ENCODE measurements at places on chromosomes 3 and 15. TPM values are rescaled to one million over a fixed set of nuclear protein-coding genes. Genes with fewer than 3 reads are reported as not detected.

GRCh38 chr15:76844096-76844495, 61.0 kb downstream of the SCAPER start:
- H3K4me3 ChIP-seq, result no peak overlapping the region
- no peaks in the 10 kb centered on the region for H3K4me1 ChIP-seq
- no peak for DNase-seq
- no peak overlapping the region for H3K27ac ChIP-seq
- no peaks in the 10 kb centered on the region for H3K27me3 ChIP-seq

Gene PIK3R4
- total RNA-seq, result 24.1 TPM

DNA sequence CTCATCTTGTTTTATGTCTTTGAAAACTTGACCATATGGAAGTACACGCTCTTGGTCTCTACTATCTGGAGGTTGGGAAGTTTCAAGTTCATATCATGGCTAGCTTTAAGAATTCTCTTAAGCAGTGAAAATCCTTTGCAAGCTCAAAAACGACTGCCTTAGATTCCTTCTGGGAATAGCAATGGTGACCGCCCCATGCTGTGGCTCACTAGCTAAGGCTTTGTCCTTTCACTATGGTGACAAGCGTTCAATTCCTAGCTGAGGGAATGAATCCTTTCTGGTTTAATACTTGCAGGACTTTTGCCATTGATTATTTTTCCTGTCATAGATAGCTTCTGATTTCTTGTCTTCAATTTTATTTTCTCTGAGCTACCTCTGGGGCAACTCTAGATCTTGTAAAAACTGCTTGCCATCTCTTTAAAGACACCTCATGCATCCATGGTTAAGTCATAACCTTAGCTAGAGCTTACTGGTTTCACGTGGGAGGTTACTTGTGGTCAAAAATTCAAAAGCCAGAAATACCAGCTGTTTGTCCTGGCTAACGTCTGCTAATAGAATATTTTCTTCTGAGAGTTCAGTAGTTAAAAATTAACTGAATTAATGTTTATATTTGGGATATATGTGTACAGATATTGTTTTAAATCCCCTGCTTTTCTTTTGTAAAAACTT, 673.4 kb upstream of the CBLB start:
- peaks cover 3% of the 10 kb centered on the region for H3K36me3 ChIP-seq
- no peaks in the 10 kb centered on the region for H3K27me3 ChIP-seq
- DNase-seq, result no peak
- H3K4me1 ChIP-seq, result no peaks in the 10 kb centered on the region
- no peak overlapping the region for H3K4me3 ChIP-seq

Gene TRIM59
- 53.5 TPM for total RNA-seq

GRCh38 chr3:69420781-69421520, 35.1 kb upstream of the FRMD4B start:
- H3K27me3 ChIP-seq, result peaks cover 7% of the 10 kb centered on the region
- H3K4me1 ChIP-seq, result no peaks in the 10 kb centered on the region
- no peaks in the 10 kb centered on the region for H3K36me3 ChIP-seq

Gene WDR72
- not detected for total RNA-seq

- H3K36me3 ChIP-seq, result no peaks in the 10 kb centered on the region
- H3K4me1 ChIP-seq, result no peaks in the 10 kb centered on the region
- H3K27me3 ChIP-seq, result no peaks in the 10 kb centered on the region
- no peak overlapping the region for H3K4me3 ChIP-seq
Observed at GRCh38 chr3:60720736-60721135, 530.5 kb downstream of the FHIT start.

Gene SLMAP
- total RNA-seq, result 65.1 TPM

Gene TUSC7
- total RNA-seq, result not detected

DNA sequence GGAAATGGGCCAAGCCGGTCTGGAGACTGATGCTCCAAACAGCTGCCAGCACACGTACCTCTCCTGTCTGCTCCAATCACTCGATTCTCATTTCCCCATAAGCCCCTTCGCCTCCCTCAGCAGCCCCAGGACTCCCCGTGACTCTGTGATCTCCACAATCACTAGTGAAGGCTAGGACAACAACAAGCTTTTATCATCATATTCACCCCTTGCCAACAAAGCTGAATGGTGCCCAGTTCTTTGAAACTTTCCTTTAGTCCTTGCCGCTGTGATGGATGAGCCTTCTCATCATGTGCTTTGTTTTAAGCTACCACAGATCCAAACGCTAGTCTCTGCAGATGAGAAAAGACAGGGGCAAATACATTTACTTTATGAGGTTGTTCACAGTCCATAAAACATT, 242.0 kb downstream of the SV2B start:
- H3K27me3 ChIP-seq, result peaks cover 30% of the 10 kb centered on the region
- DNase-seq, result no peak
- H3K27ac ChIP-seq, result no peak overlapping the region
- H3K36me3 ChIP-seq, result no peaks in the 10 kb centered on the region

DNA sequence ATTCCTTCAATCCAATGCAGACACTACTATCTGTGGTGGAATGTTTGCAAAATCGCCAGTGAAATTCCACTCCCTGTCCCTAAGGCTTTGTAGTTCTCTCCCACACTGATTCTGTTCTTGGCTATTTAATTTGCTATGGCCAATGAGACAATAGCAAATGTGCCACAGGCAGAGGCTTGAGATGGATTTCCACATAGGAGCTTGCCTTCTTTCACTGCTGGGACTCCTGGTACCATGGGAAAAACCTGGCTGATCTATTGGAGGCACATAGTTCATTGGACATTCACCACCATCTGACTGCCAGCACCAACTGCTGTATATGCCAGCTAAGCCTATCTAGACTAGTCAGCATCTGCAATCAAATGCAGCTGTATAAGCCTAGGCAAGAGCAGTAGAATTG, 103.8 kb downstream of the NR1D2 start:
- H3K4me1 ChIP-seq, result no peaks in the 10 kb centered on the region
- DNase-seq, result no peak
- no peaks in the 10 kb centered on the region for H3K36me3 ChIP-seq
- H3K27ac ChIP-seq, result no peak overlapping the region

DNA sequence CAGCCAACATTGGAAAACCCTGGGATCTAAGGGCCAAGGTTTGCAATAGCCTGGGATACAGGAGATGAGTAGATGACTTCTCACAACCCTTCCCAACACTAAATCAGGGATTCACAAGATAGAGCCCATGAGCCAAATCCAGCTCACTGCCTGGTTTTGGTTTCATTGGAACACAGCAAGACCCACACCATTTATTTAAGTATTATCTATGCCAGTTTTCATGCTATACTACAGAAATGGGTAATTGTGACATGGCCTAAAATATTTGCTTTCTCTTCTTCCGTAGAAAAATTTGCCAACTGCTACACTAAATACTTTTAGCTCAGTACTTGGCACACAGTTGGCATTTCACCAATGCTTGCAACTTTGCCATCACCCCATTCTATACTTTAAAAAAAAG, 132.0 kb upstream of the LMCD1 start:
- no peaks in the 10 kb centered on the region for H3K4me1 ChIP-seq
- no peaks in the 10 kb centered on the region for H3K36me3 ChIP-seq
- no peak for DNase-seq
- no peak overlapping the region for H3K4me3 ChIP-seq
- H3K27ac ChIP-seq, result no peak overlapping the region
- H3K27me3 ChIP-seq, result peaks cover 5% of the 10 kb centered on the region

- H3K4me3 ChIP-seq, result no peak overlapping the region
- H3K27ac ChIP-seq, result no peak overlapping the region
- DNase-seq, result no peak
- H3K36me3 ChIP-seq, result peaks cover 5% of the 10 kb centered on the region
- peaks cover 39% of the 10 kb centered on the region for H3K4me1 ChIP-seq
- peaks cover 7% of the 10 kb centered on the region for H3K27me3 ChIP-seq
Observed at GRCh38 chr3:46544771-46545503, 21.2 kb downstream of the LRRC2 start.
